ENCODE measurements at places on chromosomes 3 and 15.
A peak's percentile ranks its signal among the peaks of the same experiment; 100 is the strongest.

DNA sequence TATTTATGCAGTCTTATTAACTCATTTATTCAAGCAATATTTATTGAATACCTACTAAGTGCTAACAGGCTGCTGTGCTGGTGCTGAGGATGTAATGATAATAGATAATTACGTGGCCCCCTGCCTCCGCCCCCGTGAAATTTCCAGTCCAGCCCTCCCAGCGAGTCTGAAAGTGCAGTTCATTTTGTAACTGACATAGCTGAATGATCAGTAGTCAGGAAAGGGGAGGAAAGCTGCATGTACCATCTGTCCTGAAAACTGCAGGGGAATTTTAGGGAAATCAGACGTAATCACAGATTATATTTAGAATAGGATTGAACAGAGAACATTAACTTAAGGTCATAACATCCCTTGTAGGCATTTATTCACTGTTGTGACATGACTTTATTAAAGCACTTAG is 736.8 kb downstream of the MCTP2 start:
- peak; percentile 48 for DNase-seq

GRCh38 chr3:161254861-161255260 is 33.8 kb downstream of the NMD3 start:
- no peak for DNase-seq

DNA sequence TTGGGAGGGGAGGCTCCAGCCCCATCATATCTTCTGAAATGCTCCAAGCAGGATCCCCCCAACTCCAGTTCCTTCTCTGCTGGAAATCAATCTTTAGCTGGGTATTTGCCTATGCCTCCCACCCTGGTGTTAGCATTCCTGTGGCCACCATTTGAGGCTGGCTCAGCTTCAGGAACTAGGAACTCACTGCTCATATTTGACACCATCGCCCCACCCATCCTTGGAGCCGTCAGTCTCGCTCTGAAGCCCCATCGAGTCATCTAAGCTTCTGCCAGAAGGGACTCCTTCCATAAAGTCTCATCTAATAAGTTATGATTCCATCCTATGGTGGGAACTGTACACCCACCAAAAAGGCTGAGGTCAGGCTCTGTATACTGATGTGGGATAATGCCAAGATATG is 26.4 kb downstream of the PRKCD start:
- DNase-seq: no peak

DNA sequence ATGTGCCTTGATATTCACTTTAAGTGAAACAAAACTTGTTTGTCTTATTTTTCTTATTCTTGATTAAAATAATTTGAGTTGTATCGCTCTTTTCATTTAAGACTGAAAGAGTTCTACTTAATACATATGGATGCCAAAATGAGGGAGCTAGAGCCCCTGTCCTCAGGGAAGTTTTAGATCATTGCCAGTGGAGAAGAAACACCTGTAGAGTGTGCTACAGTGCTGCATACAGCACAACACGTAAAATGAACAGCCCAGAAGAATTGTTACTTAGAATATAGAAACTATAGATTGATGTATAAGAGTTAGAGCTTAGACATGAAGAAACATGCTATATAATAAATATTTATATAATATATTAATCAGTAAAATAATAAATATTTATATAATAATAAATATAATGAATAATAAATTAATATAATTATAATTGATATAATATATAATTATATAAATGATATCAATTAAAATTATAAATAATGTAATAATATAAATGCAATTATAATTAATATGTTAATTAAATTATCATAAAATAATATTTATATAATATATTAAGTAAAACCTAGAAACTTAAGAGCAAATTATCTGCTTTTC is 1234.7 kb downstream of the ROBO2 start:
- no peak for DNase-seq

- DNase-seq: no peak
These were observed 37.2 kb downstream of the PSTPIP1 start for GRCh38 chr15:77032052-77032646.

DNA sequence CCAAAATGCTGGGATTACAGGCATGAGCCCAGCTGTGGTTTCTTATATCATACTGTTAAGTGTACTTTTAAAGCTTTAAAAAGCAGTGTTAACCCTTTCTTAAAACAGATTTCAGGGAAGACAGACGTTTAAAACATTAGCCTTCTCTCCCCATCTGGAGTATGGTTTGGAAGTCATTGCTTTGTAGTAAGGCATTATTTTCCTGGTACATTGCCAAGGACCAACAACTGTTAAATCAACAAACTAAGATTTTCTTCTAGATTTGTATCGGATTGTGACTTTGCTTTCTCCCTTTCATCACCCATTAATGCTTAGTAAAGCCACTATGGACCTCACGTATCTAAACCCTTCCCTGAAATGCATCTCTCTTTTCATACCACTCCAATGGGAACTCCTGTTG is 50.5 kb downstream of the UBE2E1 start:
- no peak for DNase-seq

GRCh38 chr3:11363715-11364114 is 91.5 kb downstream of the ATG7 start:
- no peak for DNase-seq

GRCh38 chr15:91624353-91624968 is 229.0 kb upstream of the SLCO3A1 start:
- no peak for DNase-seq

- DNase-seq: no peak
These were observed 24.8 kb upstream of the MBNL1 start for GRCh38 chr3:152243721-152244516.

GRCh38 chr3:127014536-127015281 is 31.8 kb downstream of the PLXNA1 start:
- no peak for DNase-seq

DNA sequence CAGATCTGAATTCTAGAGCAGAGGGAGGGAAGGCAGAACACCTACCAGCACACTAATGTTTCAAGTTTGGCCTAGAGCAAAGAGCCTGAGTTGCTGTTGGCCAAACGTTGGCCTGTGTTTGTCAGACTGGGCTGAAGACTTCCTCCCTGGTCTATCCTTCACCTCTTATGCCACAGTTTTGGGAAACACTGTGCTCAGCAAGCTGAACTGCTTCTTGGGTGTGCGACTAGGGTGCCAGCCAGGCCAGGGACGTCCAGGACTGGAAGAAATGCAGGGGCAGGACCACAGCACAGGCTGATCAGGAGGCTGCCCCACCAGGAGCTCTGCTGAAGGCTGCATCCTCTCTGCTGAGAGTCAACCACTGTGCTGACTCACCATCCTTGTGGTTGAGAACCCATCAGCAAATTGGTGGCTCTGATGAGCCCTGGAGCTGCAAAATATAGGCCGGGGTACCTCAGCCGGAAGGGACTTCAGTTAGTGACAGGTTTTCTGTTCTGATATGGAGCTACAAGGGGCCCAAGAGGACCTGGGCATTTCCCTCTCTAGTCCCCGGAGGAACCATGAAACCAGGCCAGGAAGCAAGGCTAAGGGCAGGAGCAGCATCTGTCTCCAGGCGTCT is 131.6 kb upstream of the RASGRP1 start:
- no peak for DNase-seq

DNA sequence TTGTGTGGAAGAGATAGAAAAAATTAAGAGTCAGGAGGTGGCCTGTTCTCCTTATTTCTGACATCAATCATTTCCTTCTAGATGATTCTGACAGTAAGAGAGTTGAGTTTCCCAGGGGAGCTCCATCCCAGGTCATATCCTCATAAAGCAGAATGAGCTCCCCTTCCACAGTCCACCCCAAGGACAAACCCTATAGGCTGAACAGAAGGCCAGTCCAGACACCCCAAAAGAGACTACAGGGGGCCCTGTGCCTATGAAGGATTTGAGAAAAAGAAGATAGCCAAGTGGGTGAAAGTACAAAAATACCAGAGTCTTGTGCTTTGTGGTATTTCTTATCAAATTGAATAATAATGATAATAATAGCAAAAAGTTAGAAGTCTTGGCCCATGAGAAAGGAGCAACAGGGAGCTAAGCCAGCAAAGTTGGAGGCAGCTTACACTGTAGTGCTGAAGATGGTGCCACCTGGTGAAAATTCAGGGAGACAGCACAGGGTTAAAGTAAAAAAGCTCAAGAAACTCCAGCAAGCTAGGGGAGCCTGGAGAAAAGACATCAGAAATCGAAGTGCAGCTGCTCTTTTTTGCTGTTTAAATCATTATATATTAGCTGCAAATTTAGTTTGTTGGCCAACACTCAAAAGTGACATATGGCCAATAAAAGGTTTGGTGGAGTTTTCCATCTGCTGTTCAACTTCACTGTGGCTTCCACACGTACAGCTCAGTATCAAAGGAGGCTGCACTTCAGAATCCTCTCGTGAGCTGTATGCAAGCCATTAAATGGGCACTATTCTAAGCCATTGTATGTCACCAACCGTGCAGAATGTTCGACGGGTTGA is 35.8 kb upstream of the SLC24A5 start:
- peak; percentile 62 for DNase-seq

DNA sequence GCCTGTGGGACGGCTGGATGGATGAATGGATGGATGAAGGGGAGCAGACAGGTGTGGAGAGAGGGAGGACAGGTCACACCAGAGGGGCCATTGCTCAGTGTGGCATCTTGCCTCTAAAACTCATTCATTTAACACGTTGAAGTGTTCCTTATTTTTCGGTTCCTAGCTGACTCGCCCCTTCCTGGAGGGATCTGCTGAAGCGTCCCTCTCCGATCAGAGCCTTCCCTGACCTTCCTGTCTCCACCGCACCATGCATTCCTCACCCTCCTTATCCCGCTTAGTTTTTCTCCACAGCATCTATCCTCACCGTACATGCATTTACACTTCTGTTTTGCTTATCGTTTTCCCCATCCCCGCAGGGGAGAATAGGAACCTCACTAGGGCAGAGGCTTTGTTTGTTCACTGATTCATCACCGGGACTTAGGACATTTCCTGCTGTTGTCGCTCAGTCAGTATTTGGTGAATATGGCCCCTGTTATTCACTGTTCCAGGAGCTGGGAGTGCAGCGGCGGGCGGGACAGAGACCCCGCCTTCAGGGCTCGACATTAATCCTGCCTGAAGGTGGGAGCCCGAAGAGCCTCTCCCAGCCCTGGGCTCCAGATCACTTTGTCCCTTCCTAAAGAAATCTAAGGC is 32.0 kb downstream of the FOXL2 start:
- DNase-seq: no peak

DNA sequence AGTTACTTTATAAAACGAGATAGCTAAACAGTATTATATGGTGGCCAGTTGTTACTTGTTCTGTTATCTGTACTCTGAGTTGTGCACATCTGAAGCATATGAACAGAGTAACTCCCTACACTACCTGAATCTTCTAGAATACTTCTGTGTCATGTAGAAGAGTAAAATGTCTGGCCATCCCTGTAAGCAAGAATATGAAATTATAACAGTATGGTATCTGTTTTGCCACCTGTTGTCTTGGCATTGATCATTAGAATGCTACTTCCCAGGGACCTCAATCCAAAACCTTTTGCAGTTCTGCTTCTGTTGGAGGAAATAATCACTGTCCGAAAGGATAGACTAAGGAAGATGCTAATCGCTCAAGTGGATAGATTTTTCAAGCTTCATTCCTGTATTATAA is 1.9 kb downstream of the TEX9 start:
- no peak for DNase-seq

DNA sequence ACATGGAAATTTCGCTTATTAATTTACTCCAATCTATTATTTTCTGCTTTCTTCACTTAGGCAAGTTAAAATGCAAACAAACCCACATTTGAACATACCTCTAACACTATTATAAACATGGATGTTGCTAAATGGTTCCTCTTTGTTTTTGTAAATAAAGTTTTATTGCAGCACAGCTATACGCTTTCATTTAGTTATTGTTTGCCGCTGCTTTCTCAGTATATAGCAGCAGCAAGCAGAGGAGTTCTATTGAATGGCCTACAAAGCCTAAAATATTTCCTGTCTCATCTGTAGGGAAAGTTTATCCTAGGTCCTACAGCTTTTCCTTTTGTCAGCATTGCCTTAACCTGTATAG is 7.9 kb upstream of the CHD2 start:
- no peak for DNase-seq

DNA sequence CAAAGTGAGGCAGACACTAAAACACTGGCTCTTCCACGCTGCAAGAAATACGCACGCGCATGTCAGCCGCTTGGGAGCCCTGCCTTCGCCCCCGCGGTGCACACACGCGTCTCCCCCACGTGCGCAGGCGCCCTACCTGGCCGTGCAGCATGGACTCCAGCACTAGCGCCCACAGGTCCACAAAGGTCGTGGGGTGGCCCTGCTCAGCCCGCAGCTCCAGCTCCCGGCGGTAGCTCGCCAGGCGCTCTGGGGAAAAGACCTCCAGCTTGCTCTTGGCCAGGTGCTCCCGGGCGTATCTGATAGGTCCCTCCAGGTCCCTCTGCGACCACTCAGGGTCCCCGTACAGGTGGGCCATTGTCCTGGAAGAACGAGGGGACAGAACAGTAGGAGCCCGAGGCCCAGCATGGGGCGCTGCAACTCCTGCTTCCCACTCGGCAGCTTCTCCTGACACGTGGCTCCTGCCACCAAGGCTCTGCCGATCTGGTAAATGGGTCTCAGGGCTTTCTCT is 14.9 kb downstream of the PLA2G4D start:
- no peak for DNase-seq

- DNase-seq: no peak
These were observed 72.0 kb upstream of the P3H2 start for GRCh38 chr3:190192739-190193138.

Measured in kidney glomerular epithelial cell (primary cell).